ENCODE measurements at places on chromosomes 3 and 15.

GRCh38 chr3:27085829-27086730 lies 283.1 kb downstream of the NEK10 start:
- DNase-seq = no peak

DNA sequence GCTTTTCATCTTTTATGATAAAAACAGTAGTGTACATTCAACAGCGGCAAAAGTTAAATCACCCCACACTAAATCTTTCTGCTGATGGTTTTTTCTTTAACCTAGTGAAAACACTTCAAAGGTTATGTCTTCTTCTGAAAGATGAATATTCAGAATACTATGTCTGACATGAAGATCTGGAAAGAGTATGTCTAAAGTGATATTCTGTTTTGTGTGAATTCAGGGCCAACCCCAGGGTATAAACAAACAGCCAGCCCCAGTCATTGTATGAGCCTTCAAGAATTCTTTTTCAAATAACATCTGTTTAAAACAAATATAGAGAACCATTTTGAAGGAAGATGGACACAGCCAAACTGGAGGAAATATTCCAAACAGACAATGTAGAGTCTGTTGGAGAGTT lies 581.0 kb upstream of the NAALADL2 start:
- DNase-seq = no peak

DNA sequence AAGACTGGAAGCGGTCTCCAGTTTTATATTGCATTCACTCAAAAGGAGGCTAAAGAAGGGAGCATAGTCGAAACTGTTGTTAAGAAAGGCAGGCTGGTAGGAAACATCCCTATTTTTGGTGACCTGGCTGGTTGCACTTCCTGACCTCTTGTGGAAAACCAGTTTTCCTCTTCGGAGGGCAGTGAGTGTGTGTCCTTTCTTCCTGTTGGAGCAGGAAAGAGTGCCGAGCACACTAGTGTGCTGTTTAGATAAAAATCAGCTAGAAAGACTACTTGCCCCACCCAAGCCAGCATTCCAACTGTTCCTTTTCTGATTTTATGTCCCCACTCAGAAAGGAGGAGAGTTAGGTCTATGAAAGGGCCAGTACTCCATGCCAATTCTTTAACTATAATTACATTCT lies 65.1 kb upstream of the CCR4 start:
- DNase-seq = no peak

DNA sequence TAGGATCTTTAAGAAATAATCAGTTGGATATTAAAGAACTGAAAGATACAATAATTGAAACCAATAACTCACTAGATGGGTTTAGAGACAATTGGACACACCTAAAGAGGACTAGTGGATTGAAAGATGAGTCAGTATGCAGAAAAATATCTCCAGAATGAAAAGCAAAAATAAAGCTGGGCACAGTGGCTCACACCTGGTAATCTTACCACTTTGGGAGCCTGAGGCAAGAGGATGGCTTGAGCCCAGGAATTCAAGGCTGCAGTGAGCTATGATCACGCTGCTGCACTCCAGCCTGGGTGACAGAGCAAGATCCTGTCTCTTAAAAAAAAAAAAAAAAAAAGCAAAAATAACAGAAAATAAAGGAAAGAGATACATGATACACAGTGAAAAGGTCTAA lies 37.4 kb upstream of the CCDC174 start:
- no peak for DNase-seq

- no peak for DNase-seq
These were observed 48.1 kb downstream of the BFSP2 start for GRCh38 chr3:133447750-133448477.

Measured in H1 (cell line).